Testis (tissue), 5 donors: ENCODE measurements at places on chromosomes 1 and 21. TPM values are rescaled to one million over a fixed set of nuclear protein-coding genes. Genes with fewer than 3 reads are reported as not detected.

GRCh38 chr1:163531345-163531744, 209.6 kb downstream of the NUF2 start:
- H3K27ac ChIP-seq = no peak overlapping the region
- no peak for DNase-seq
- H3K36me3 ChIP-seq = no peaks in the 10 kb centered on the region
- no peaks in the 10 kb centered on the region for H3K27me3 ChIP-seq
- H3K4me3 ChIP-seq = no peak overlapping the region

DNA sequence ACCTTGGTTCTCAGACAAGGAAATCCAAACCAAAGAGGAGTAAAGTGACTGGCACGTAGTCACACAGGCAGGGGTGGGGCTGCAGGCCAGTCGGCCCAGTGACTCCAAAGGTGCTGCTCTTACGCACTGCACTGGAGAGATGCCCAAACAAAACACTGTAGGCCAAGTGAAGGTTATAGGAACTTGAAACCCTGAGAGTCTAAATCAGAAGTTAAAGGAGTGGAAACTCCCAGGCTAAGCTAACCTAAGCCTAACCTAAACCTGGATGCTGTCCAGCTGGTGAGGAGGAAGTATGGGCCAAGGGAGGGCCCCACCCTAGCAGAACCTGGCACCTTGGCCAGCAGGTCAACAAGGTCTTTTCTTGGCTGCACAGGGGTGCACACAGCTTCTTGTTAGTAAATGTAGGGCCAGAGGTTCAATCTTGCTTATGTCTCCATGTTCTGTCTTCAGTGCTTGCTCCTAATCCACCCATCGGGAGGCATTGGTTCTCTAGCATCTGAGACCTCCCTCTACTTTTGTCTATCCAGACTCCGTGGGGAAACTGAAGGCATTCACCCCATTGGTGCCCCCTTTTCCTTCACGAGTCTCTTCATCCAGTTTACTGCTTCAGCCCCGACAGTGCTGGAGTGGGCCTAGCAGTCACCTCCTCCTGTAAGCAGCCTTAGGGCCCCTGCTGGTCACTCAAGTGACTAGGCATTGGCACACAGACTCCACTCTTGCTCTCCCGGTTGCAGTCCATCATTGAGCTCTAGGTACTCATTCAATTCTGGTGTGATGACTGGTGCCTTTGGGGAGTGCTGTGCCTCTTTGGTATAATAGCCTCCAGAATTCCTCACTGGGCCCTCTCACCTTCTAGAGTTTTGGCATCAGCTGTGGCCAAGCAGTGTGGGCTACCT, 12.9 kb upstream of the TMEM125 start:
- H3K36me3 ChIP-seq = no peaks in the 10 kb centered on the region
- H3K4me3 ChIP-seq = no peak overlapping the region
- H3K27ac ChIP-seq = no peak overlapping the region
- H3K27me3 ChIP-seq = no peaks in the 10 kb centered on the region
- H3K4me1 ChIP-seq = no peaks in the 10 kb centered on the region
- peak; percentile 6 for DNase-seq

GRCh38 chr1:116474921-116475849, 95.6 kb downstream of the CD58 start:
- no peak overlapping the region for H3K4me3 ChIP-seq
- H3K4me1 ChIP-seq = peaks cover 23% of the 10 kb centered on the region
- no peaks in the 10 kb centered on the region for H3K36me3 ChIP-seq
- DNase-seq = peak; percentile 54
- no peaks in the 10 kb centered on the region for H3K27me3 ChIP-seq
- peak overlapping the region; percentile 45 for H3K27ac ChIP-seq

- H3K36me3 ChIP-seq = no peaks in the 10 kb centered on the region
- H3K4me3 ChIP-seq = no peak overlapping the region
- no peak overlapping the region for H3K27ac ChIP-seq
These were observed 19.1 kb downstream of the LRIG2 start for GRCh38 chr1:113091988-113092594.

DNA sequence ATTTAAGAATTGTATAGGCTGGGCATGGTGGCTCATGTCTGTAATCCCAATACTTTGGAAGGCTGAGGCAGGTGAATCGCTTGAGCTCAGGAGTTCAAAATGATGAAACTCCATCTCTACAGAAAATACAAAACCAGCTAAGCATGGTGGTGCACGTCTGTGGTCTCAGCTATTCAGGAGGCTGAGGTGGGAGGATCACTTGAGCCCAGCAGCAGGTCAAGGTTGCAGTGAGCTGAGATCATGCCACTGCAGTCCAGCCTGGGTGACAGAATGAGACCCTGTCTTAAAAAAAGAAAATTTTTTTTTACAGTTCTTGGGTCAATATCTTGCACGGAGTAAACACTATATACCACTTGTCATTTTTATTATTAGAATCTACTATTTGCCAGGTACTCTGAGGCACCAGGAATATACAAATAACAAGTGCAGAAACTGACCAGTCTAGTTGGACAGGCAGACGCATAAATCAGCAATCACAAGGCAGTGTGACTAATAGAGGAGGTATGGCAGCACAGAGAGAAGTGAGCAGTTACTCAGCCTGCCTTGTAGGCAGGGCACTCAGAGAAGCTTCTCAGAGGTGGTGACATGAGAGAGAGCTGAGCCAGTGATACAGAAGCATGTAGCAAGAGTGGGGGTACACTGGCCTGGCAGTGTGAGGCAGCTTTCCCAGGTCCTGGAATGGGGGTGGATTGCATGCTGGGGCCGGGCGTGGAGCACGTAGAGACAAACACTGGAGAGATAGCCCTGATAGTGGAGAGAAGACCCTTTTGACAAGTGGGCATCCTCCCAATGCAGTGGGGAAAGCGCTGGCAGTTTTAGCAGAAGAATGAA, 8.0 kb downstream of the PHLDA3 start:
- H3K27ac ChIP-seq = no peak overlapping the region
- peaks cover 16% of the 10 kb centered on the region for H3K4me1 ChIP-seq
- H3K36me3 ChIP-seq = no peaks in the 10 kb centered on the region
- no peaks in the 10 kb centered on the region for H3K27me3 ChIP-seq
- H3K4me3 ChIP-seq = no peak overlapping the region

GRCh38 chr1:91803847-91804545, 82.0 kb downstream of the TGFBR3 start:
- H3K4me1 ChIP-seq = peaks cover 55% of the 10 kb centered on the region
- DNase-seq = no peak
- H3K36me3 ChIP-seq = no peaks in the 10 kb centered on the region
- H3K27ac ChIP-seq = peak overlapping the region; percentile 43
- H3K27me3 ChIP-seq = no peaks in the 10 kb centered on the region
- no peak overlapping the region for H3K4me3 ChIP-seq

DNA sequence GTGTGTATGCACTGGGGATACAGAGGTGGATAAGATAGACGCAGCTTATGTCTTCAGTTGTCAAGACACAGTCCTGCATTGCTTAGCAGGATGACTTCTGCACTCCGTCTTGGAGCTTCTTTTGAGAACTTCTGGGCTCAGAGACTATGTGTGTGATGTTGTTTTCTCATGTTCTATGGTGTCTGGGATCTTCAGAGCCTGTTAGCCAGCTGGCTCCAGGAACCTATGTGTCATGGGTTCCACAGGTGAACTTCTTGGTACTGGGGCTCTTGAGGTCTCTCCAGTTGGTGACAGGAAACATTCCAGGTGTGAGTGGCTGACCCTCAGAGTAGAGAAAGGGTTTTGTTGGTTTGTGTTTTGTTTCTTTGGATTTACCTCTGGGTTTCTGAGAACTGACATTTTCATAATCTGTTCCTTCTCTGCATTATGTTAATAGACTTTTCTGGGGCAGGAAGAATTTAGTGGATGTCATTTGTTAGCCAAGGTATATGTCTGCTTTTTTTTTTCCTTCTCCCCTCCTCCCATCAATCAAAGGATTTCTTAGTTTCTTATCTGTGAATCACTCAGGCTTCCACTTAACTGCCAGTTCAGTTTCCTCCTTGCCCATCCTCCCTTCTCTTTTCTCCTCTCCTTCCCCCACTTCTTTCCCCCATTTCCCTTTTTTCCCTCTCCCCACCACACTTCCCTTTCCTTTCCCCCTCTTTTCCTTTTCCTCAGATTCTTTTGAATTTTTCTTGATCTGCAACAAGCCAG, 18.1 kb downstream of the FGGY start:
- H3K4me3 ChIP-seq = no peak overlapping the region
- DNase-seq = no peak
- H3K36me3 ChIP-seq = no peaks in the 10 kb centered on the region

GRCh38 chr1:246629030-246629429, 62.8 kb downstream of the CNST start:
- no peak overlapping the region for H3K27ac ChIP-seq
- no peak for DNase-seq
- H3K36me3 ChIP-seq = no peaks in the 10 kb centered on the region

DNA sequence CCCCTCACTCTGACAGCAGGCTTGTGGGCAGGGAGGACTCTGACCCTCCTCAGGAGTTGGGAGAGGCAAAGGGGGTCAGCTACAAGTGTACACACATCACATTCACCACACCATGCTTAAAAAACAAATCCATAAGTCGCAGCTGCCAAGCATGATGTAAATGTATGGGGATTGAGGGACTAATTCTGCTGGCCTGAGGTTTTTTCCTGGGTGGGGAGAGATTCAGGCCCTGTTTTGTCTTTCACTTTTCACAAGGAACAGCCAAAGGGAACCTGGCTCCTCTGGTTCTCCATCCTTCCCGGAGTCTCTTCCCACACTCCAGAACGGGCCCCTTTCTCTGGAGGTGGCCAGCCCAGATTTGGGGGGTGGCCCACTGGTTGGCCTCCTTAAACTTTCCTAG, 1.3 kb upstream of the MTARC2 start:
- H3K27ac ChIP-seq = no peak overlapping the region
- no peak for DNase-seq
- H3K27me3 ChIP-seq = no peaks in the 10 kb centered on the region
- H3K4me3 ChIP-seq = no peak overlapping the region
- no peaks in the 10 kb centered on the region for H3K36me3 ChIP-seq
- H3K4me1 ChIP-seq = peaks cover 23% of the 10 kb centered on the region

DNA sequence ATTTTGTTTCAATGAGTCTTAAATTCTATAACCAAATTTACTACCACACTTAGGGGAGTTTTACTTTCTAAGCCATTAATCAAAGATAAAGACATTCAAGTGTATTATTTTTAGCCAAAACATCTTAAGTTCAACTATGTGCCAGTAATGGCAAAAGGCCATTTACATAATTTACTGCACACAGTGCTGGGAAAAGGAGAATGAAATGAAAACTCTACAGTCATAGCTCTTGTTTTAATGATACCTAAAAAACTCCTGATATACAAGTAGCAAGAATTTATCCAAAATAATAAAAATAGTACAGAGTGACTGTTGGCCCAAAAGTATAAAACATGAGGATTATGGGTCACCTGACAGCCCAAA, 42.4 kb upstream of the C1orf198 start:
- no peaks in the 10 kb centered on the region for H3K36me3 ChIP-seq
- no peak overlapping the region for H3K27ac ChIP-seq
- no peak overlapping the region for H3K4me3 ChIP-seq
- H3K4me1 ChIP-seq = no peaks in the 10 kb centered on the region
- no peaks in the 10 kb centered on the region for H3K27me3 ChIP-seq

GRCh38 chr1:83922431-83922830, 76.5 kb downstream of the TTLL7 start:
- DNase-seq = no peak
- no peak overlapping the region for H3K4me3 ChIP-seq
- H3K27ac ChIP-seq = no peak overlapping the region

DNA sequence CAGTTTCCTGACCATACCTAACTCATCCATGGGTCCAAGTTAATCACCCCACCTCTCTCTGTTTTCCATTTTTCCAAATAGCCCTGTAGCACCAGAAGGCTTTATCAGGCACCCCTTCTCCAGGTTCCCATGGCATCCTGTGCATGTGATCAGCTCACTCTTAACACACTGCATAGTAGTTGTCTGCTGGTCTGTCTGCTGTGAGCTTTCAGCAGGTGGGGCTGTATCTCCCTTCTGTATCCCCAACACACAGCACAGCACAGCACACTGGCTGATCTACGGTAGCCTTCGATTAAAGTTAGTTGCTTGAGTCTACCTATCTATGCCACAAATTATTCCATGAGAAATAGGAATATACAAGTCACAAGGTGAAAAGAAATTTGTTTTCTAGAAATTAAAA, 54.3 kb upstream of the C1orf198 start:
- H3K36me3 ChIP-seq = no peaks in the 10 kb centered on the region
- H3K4me1 ChIP-seq = no peaks in the 10 kb centered on the region
- no peak for DNase-seq
- no peaks in the 10 kb centered on the region for H3K27me3 ChIP-seq
- H3K27ac ChIP-seq = no peak overlapping the region
- H3K4me3 ChIP-seq = no peak overlapping the region

GRCh38 chr1:12525311-12526181, 92.5 kb downstream of the DHRS3 start:
- no peak overlapping the region for H3K4me3 ChIP-seq
- peak; percentile 44 for DNase-seq
- peaks cover 11% of the 10 kb centered on the region for H3K4me1 ChIP-seq
- no peaks in the 10 kb centered on the region for H3K27me3 ChIP-seq
- no peak overlapping the region for H3K27ac ChIP-seq
- no peaks in the 10 kb centered on the region for H3K36me3 ChIP-seq

- H3K27me3 ChIP-seq = no peaks in the 10 kb centered on the region
- no peaks in the 10 kb centered on the region for H3K36me3 ChIP-seq
- peaks cover 20% of the 10 kb centered on the region for H3K4me1 ChIP-seq
- H3K4me3 ChIP-seq = peak overlapping the region; percentile 94
- peak; percentile 72 for DNase-seq
These were observed 953 bp upstream of the BRWD1 start for GRCh38 chr21:39314143-39315027.

CELA3A gene
- not detected for total RNA-seq

LENEP gene
- total RNA-seq = 1.1 TPM

BCL2L15 gene
- total RNA-seq = 0.87 TPM

AMY2A gene
- total RNA-seq = 0.99 TPM

SPRR2F gene
- total RNA-seq = 4.9 TPM

CAMK1G gene
- total RNA-seq = 1.4 TPM

PLA2G2D gene
- total RNA-seq = 0.16 TPM

ANKRD35 gene
- total RNA-seq = 1.7 TPM

TMCO1 gene
- 114 TPM for total RNA-seq

FAM131C gene
- total RNA-seq = 1.2 TPM

OR2AK2 gene
- 0.74 TPM for total RNA-seq
